Hepatocyte (in vitro differentiated cells): ENCODE measurements at places on chromosomes 6 and 20.
A peak's percentile ranks its signal among the peaks of the same experiment; 100 is the strongest.

DNA sequence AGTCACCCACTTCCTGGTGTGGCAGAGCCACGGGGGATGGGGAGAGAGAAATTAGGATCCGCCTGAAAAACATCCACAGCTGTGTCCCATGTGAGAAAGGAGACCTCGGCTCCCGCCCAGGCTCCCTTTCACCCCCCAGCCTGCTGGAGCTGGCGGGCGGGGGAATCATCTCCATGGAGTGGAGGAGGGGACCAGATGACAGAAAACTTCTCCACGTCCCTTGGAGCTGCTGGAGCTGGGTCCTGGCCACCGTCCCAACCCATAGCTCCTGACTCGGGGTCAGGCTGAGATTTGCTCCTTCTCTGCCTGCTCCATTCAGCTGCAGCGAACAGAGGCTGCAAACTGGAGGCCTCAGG is 113.8 kb downstream of the CEBPB start:
- peak overlapping the region; percentile 96 for H3K27ac ChIP-seq

DNA sequence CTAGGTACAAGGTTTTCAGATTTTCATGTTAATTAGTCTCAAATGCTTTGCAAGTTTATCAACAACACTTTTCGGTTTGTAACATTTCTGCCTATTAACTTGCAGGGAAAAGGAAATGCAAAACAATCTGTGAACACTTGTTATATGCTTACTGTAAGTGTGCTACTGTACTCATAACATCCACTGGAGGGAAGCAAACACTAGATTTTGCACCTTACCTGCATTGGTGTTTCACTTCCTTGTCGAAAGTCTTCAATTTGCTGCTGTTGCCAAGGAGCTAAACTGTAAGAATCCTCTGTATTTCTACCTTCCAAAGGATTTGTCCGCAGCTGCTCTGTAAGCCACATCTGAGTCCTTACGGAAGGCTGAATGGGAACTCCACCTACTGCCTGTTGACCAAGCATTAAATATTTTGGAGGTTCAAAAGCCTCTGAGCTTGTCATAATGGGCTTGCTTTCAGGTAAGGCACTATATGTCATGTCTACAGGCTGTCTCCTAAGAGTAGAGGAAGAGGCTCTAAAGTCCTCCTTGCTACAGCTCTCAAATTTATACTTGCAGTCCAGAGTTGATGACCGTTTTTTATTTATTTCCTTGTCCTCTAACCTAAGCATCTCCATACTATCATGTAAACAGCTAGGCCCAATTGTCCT is 17.3 kb downstream of the PLN start:
- H3K4me3 ChIP-seq = no peak overlapping the region
- no peaks in the 10 kb centered on the region for H3K27me3 ChIP-seq

- H3K4me1 ChIP-seq = peaks cover 26% of the 10 kb centered on the region
- H3K27me3 ChIP-seq = no peaks in the 10 kb centered on the region
- H3K27ac ChIP-seq = no peak overlapping the region
- H3K4me3 ChIP-seq = no peak overlapping the region
- H3K36me3 ChIP-seq = no peaks in the 10 kb centered on the region
Observed at GRCh38 chr6:129504456-129504855, 205.5 kb downstream of the ARHGAP18 start.

DNA sequence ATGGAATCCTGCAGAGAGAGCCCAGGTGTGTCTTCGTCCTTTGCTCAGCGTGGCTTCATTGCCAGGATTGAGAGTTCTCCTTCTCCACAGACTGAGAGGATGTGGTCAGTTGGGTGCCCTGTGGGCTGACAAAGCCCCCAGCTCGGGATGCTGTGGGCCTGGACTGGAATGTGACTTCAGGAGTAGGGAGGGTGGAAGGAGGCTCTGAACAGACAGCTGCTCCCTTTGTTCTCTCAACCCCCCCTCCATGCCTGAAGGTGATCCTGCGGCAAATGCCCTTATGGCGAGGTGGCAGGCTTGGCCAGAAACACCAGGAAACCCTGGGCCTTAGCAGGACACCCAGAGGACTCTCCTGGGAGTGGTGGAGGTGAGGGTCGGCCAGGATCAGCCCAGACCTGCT is 1.8 kb upstream of the CST5 start:
- H3K36me3 ChIP-seq = no peaks in the 10 kb centered on the region
- no peaks in the 10 kb centered on the region for H3K27me3 ChIP-seq
- peaks cover 5% of the 10 kb centered on the region for H3K4me1 ChIP-seq
- no peak overlapping the region for H3K4me3 ChIP-seq
- DNase-seq = no peak

- H3K27me3 ChIP-seq = no peaks in the 10 kb centered on the region
- H3K4me1 ChIP-seq = peaks cover 23% of the 10 kb centered on the region
- no peaks in the 10 kb centered on the region for H3K36me3 ChIP-seq
- peak; percentile 90 for DNase-seq
- H3K4me3 ChIP-seq = no peak overlapping the region
Observed at GRCh38 chr6:43263314-43264178, 20.3 kb downstream of the TTBK1 start.

- no peaks in the 10 kb centered on the region for H3K36me3 ChIP-seq
- DNase-seq = no peak
- H3K4me3 ChIP-seq = no peak overlapping the region
- no peaks in the 10 kb centered on the region for H3K27me3 ChIP-seq
- H3K27ac ChIP-seq = no peak overlapping the region
Observed at GRCh38 chr6:42962502-42963178, 2.1 kb downstream of the GNMT start.

DNA sequence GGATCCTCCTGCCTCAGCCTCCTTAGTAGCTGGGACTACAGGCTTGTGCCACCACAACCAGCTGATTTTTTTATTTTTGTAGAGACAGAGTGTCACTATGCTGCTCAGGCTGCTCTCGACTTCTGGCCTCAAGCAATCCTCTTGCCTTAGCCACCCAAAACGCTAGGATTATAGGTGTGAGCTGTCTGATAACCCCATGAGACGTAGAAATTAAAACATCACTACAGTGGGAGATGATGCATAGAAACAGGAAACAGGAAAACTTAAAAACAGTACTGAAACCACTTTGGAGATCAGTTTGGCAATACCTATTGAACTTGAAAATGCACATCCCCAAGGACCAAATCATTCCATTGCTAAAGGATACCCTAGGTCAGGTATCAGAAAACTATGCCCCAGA is 10.8 kb downstream of the SENP6 start:
- no peak overlapping the region for H3K4me3 ChIP-seq
- DNase-seq = no peak
- no peak overlapping the region for H3K27ac ChIP-seq
- no peaks in the 10 kb centered on the region for H3K36me3 ChIP-seq
- H3K27me3 ChIP-seq = no peaks in the 10 kb centered on the region

GRCh38 chr6:105401247-105402089 is 1.4 kb downstream of the PREP start:
- DNase-seq = no peak
- H3K27me3 ChIP-seq = no peaks in the 10 kb centered on the region
- peaks cover 13% of the 10 kb centered on the region for H3K4me1 ChIP-seq
- peak overlapping the region; percentile 91 for H3K27ac ChIP-seq
- H3K4me3 ChIP-seq = peak overlapping the region; percentile 96
- no peaks in the 10 kb centered on the region for H3K36me3 ChIP-seq

GRCh38 chr20:3794701-3795420 is 1.2 kb upstream of the CDC25B start:
- DNase-seq = no peak
- H3K4me3 ChIP-seq = peak overlapping the region; percentile 70
- H3K4me1 ChIP-seq = peaks cover 30% of the 10 kb centered on the region
- no peaks in the 10 kb centered on the region for H3K36me3 ChIP-seq
- H3K27ac ChIP-seq = peak overlapping the region; percentile 91

DNA sequence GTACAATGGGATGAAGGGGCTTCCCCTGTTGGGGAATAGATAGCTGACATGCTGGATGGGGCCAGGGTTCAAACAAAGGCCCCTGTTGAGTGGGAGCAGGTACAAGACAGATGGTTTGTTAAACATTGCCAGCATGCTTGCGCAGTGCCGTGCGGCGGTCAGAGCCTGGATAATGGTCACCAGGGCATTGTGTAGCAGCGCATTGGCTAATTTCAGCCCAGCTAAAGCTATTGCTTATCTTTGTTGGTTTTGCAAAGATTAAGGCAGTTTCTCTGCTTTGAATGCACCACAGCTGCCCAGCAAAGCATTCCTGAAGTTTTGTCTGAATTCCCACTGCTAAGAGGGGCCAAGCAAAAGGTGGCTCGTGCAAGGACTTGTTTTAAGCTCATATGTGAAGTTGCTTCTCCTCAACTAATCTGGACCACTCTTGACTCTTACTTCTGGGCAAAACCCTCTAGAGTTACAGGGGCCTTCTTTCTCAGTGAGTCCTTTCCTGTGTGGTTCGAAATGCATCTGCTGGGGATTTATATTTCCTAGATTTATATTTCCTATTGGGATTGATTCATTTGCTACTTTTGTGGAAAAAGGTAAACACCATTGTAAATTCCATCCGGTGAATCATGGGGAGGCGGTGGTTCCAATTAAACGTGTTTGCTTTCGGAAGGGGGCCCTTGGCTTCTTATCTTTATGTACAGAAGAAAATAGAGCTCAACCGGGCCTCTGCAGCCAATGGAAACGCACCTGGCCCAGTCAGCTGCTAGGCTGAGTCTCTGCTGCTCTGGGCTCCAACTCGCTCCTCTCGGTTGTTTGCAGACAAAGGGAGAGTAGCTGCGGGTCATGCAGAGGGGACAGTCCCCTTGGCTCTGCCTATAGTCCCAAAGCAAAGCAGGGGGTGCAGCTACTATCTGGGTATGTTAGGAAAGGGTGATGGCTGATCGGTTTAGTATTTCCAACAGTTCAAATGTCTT is 72.1 kb downstream of the FOXA2 start:
- H3K4me1 ChIP-seq = peaks cover 26% of the 10 kb centered on the region
- DNase-seq = peak; percentile 84
- no peaks in the 10 kb centered on the region for H3K27me3 ChIP-seq
- H3K36me3 ChIP-seq = no peaks in the 10 kb centered on the region

- H3K4me3 ChIP-seq = no peak overlapping the region
- no peaks in the 10 kb centered on the region for H3K36me3 ChIP-seq
- H3K27me3 ChIP-seq = no peaks in the 10 kb centered on the region
- DNase-seq = peak; percentile 30
- H3K4me1 ChIP-seq = no peaks in the 10 kb centered on the region
- H3K27ac ChIP-seq = no peak overlapping the region
Observed at GRCh38 chr20:5072756-5073659, 46.8 kb downstream of the PCNA start.

- peak; percentile 78 for DNase-seq
- H3K27me3 ChIP-seq = no peaks in the 10 kb centered on the region
- no peak overlapping the region for H3K4me3 ChIP-seq
Observed at GRCh38 chr6:38671885-38672467, 31.0 kb downstream of the GLO1 start.

- no peak overlapping the region for H3K27ac ChIP-seq
- no peaks in the 10 kb centered on the region for H3K27me3 ChIP-seq
- DNase-seq = no peak
- no peaks in the 10 kb centered on the region for H3K4me1 ChIP-seq
- H3K4me3 ChIP-seq = no peak overlapping the region
Observed at GRCh38 chr20:23477223-23477622, 13.7 kb upstream of the CST8 start.

- H3K4me1 ChIP-seq = no peaks in the 10 kb centered on the region
- no peak for DNase-seq
- H3K4me3 ChIP-seq = no peak overlapping the region
- H3K27me3 ChIP-seq = no peaks in the 10 kb centered on the region
- peak overlapping the region; percentile 2 for H3K27ac ChIP-seq
- H3K36me3 ChIP-seq = no peaks in the 10 kb centered on the region
Observed at GRCh38 chr6:72977114-72977513, 248.2 kb downstream of the KHDC1L start.

GRCh38 chr6:144285548-144285797 is 338 bp downstream of the UTRN start:
- H3K27ac ChIP-seq = peak overlapping the region; percentile 89
- H3K4me1 ChIP-seq = peaks cover 11% of the 10 kb centered on the region
- DNase-seq = no peak
- no peaks in the 10 kb centered on the region for H3K27me3 ChIP-seq
- H3K36me3 ChIP-seq = no peaks in the 10 kb centered on the region

- peak; percentile 40 for DNase-seq
- no peak overlapping the region for H3K4me3 ChIP-seq
- peaks cover 9% of the 10 kb centered on the region for H3K4me1 ChIP-seq
- no peak overlapping the region for H3K27ac ChIP-seq
- no peaks in the 10 kb centered on the region for H3K27me3 ChIP-seq
Observed at GRCh38 chr6:52317841-52318581, 33.5 kb upstream of the MCM3 start.
